HFF-Myc (cell line): ENCODE measurements at places on chromosomes 1 and 21.

- DNase-seq, result no peak
Measured at GRCh38 chr21:16770266-16770665, 742.6 kb upstream of the CXADR start.

DNA sequence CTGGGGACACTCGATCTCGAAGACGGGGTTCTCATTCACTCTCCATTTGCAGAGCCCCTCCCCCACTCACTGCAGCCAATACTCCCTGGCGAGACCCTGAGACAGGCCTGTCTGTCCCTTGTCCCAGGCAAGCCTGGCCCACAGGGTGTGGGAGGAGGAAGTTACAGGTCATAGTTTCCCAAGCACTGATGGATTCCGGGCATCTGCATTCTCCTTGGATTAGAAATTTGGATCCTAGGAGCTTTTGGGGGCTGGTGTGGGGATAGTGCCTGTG is 11.3 kb downstream of the WNT3A start:
- DNase-seq, result no peak

GRCh38 chr1:19203440-19203839 is 6.6 kb downstream of the UBR4 start:
- no peak for DNase-seq

GRCh38 chr1:116218922-116219321 is 107.7 kb downstream of the MAB21L3 start:
- no peak for DNase-seq

- DNase-seq, result no peak
Measured at GRCh38 chr21:33642896-33643657, 776 bp downstream of the ITSN1 start.

GRCh38 chr1:244083383-244083943 is 32.4 kb downstream of the ZBTB18 start:
- no peak for DNase-seq

- DNase-seq, result no peak
Measured at GRCh38 chr1:206885341-206886060, 11.7 kb upstream of the IL24 start.

- DNase-seq, result no peak
Measured at GRCh38 chr1:229221106-229222019, 49.5 kb upstream of the RAB4A start.

DNA sequence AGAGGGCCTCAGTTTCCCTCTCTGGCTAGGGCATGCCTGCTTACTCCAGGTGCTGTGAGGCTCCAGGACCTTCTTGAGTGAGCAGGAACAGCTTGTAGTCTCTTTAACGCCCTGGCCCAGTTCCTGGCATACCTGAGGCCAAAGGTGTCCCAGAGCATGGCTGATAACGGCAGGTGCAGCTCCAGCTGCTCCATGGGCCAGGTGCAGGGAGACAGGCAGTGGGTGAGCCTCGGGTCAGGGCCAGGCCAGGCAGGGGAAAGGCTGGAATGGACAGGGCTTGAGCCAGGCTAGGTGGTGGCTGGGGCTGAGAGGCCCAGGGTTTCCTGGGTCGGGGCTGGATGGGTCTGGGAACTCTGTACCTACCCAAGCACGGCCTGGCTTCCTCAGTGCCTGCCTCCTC is 18.3 kb downstream of the EDN2 start:
- DNase-seq, result no peak

- no peak for DNase-seq
Measured at GRCh38 chr1:221468546-221468945, 273.3 kb downstream of the DUSP10 start.

DNA sequence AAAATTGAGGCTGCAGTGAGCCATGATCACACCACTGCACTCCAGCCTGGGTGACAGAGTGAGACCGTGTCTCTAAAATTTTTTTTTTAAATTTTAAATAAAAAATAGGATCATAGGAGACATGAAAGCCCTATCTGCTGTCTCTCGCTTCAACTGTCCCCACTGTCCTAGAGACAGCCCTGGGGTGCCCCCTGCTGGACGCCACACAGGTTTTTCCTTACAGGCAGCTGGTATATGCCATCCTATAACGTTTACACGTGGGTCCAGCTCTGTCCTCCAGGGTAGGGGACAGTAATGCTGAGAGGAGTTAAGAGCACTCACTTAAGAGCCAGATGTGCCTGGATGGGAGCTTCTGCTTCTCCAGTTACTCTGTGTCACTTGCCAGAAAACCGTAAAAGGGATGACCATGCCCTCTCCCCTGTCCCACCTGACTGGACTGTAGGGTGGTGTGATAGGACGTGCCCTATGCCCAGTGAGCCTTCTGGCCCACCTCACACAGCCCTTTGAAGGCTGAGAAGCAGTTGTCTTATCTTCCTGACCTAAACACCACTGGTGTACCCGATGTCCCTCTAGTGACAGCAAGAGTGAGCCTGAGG is 8.5 kb downstream of the FBXO2 start:
- peak; percentile 43 for DNase-seq

DNA sequence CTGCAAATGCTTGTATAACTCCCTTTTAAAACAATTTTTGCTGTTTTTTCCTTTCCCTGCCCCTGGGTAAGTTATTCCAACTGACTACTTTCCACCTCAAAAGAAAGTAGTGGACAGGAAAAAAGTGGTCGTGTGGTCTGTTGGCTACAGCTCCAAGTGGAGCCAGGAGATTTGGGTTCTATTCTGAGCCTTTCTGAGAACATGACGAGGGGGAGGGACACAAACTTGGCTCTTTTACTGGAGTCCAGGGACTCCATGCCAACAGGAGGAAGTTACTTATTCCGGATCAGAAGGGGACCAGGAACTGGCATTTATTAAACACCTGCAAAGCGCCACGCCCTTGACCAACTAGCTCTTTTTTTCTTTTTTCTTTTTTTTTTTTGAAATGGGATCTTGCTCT is 79.0 kb upstream of the CAPZB start:
- DNase-seq, result no peak

DNA sequence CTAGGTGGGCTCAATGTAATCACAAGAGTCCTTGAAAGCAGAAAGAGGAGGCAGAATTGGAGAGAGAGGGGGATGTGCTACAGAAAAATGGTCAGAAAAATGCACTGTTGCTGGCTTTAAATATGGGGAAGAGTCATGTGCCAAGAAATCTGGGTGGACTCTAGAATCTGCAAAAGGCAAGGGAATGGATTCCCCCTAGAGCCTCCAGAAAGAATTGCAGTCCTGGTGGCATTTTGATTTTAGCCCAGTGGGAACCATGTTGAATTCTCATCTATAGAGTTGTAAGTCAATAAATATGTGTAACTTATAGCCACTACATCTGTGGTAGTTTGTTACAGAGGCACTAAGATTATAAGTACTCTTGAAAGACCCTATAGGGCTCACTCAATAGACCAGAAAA is 210.3 kb downstream of the ASTN1 start:
- no peak for DNase-seq

GRCh38 chr1:192732787-192733186 is 76.1 kb upstream of the RGS2 start:
- DNase-seq, result no peak

GRCh38 chr1:117664314-117664713 is 58.5 kb downstream of the TENT5C start:
- DNase-seq, result no peak

DNA sequence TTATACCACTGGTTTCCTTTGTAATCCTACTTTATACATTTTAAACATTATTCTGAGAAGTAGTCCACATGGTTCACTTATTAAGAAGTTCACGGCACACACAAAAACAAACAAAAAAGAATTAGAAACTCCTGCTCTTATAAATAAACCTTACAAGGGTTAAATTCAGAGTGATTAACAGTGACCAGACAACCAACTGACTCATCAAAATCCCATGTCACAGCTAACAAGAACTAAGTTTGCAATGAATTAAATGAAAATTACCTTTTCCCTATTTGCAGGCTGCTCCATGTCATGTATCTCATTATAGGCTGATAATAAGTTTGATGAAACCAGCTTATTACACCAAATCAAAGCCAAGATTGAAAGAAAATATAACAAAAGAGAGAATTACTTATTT is 77.5 kb downstream of the PUM1 start:
- no peak for DNase-seq

- no peak for DNase-seq
Measured at GRCh38 chr1:119005724-119006405, 17.7 kb upstream of the TBX15 start.

DNA sequence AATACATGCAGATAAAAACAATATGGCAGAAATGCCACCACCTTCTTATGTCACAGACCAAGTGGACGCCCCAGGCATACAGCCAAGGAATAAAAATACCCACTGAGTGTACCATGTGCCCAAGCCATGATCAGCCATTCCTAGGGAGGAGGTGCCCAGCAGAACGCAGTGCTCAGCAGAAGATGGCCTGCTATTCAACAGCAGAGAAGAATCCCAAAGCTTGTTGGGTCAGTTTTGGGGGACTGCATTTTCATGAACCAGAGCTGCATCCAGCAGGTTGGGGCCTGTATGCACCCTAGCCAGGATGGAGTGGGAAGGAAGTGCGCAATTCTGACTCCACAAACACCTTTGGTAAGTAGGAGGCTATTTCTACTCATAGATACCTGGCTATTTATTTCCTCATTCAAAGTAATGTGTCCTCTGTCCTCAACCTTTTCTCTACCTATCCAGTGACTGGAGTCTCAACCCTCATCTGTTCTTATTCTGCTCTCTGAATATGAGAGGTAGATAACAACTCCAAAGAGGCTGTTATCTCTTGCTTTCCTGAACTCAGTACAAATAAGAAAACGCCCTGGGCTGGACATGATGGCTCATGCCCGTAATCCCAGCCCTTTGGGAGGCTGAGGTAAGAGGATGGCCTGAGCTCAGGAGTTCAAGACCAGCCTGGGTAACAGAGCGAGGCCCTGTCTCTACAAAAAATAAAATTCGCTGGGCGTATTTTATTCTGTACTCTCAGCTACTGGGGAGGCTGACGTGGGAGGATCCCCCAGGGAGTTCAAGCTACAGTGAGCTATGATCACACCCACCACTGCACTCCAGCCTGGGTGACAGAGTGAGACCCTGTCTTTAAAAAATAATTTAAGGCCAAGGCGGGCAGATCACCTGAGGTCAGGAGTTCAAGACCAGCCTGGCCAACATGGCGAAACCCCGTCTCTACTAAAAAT is 2.5 kb upstream of the PLEKHM2 start:
- DNase-seq, result no peak

GRCh38 chr1:202310746-202311145 is 31.0 kb downstream of the UBE2T start:
- DNase-seq, result no peak

DNA sequence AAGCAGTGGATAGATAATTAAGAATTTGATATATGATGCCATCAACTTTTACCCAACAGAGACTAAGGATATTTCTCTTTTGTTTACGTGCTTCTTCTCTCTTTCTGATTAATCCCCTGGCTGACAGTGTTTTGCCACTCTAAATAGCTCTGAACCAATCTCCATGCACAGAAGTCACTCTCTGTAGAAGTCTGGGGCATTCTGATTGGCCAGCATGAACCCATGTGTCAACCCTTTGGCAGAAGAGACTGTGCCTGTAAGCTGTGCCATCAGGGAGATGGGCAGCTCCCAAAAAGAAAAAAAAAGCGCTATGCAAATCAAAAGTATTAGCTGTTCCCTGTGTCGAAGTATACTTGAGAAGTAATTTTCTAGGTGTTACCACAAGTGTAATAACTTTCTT is 34.1 kb upstream of the NRIP1 start:
- no peak for DNase-seq

DNA sequence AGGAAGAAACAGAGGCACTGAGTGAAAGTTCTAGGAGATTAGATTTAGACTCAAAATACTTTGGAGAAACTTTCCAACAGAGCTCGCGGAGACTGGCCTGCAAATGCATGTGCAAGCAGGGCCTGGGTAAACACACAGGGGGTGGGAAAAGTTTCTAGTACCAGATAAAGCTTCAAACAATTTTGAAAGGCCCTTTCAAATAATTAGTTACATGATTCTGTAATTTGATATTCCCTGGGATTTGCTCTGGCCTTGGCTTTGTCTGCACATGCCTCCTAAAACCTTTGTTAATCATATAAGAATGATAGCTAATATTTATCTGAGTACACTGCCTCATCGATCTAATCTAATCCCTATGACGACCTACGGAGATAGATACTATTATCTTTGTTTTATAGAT is 31.3 kb downstream of the VTCN1 start:
- no peak for DNase-seq

GRCh38 chr21:27703791-27704190 is 736.9 kb upstream of the ADAMTS5 start:
- DNase-seq, result peak; percentile 36

- DNase-seq, result no peak
Measured at GRCh38 chr1:3468236-3469103, 14.0 kb downstream of the ARHGEF16 start.

- DNase-seq, result no peak
Measured at GRCh38 chr1:60225486-60225885, 151.9 kb upstream of the C1orf87 start.
